Mesothelial cell of epicardium (in vitro differentiated cells): ENCODE measurements at places on chromosomes 2 and 18. TPM values are rescaled to one million over a fixed set of nuclear protein-coding genes. Genes with fewer than 3 reads are reported as not detected.

CHCHD5 gene
- total RNA-seq: 32.3 to 33.2 TPM (median 32.4 TPM) in 3 replicates

CNNM3 gene
- 24.9 to 27.5 TPM (median 26.5 TPM) in 3 replicates for total RNA-seq

DNA sequence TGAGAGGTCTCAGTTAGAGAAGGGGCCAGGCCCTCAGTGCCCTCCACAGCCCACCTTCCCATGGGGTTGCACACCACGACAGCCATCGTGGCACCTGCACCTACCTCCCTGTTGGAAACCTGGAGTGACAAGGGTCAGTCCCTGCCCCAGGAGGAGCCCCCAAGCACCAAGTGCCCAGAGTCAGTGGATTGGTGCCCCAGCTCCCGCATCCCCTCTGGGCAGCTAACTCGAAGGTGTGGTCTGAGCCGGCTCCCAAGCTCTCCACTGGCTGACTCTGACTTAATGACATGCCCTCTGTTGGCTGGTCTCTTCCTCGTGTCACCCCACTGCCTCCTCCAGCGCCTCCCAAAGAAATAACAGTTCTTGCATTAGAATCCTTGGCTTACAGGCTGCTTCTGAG is 116.4 kb downstream of the NDUFA10 start:
- no peak for DNase-seq

DNA sequence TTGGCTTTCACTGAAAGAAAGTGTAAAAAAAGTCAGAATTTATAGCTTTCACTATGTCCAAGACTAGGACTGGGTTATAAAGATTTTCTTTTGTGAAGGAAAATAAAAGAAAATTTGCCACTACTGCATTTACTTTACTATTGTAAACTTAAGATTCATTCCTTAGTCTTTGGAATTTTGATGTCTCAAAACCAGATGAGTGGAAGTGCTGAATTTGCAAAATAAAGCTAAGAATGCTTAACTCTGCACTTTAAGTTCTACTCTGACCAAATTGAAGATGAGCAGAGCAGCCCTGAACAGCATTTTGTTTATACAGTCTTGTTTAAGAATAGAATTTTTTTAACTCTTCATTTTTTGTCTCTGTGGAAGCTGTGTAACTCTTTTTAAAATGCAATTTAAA is 102.4 kb downstream of the ICA1L start:
- DNase-seq: no peak

- no peak for DNase-seq
Observed at GRCh38 chr18:24033641-24034412, 19.3 kb downstream of the TTC39C start.

DNA sequence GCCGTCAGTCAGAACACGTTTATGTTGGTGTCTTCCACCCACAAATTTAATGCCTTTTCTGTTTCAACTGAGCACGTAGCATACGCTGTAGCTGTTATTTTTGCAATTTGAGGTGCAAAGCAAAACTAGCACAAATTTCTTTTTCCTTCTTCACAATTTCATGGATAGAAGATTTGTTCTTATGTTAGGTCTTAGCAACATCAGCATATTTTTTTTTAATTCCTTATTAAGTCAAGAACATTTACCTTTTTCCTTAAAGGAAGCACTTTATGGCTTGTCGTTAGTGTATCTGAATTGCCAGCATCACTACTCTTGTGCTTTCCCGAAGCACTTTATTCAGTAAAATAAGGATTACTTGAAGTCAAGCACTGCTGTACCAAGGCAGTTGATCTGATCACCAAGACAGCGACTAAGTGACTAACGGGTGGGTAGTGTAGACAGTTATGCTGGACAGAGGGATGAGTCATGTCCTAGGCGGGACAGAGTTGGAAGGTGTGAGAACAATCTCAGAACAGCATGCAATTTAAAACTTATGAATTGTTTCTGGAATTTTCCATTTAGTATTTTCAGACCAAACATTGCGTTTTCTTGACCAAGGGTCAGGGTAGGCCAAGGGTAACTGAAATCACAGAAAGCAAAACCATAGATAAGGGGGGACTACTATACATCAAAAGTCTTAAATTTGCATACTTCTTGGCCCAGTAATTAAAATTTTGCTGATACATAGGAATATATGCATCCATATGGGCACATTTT is 13.3 kb downstream of the BABAM2 start:
- no peak for DNase-seq

- no peak for DNase-seq
Observed at GRCh38 chr2:39470580-39470979, 33.5 kb upstream of the MAP4K3 start.
